BE2C (cell line): ENCODE measurements at places on chromosomes 1 and 21.

- DNase-seq, result no peak
Measured at GRCh38 chr1:197515421-197515820, 247.4 kb downstream of the CRB1 start.

DNA sequence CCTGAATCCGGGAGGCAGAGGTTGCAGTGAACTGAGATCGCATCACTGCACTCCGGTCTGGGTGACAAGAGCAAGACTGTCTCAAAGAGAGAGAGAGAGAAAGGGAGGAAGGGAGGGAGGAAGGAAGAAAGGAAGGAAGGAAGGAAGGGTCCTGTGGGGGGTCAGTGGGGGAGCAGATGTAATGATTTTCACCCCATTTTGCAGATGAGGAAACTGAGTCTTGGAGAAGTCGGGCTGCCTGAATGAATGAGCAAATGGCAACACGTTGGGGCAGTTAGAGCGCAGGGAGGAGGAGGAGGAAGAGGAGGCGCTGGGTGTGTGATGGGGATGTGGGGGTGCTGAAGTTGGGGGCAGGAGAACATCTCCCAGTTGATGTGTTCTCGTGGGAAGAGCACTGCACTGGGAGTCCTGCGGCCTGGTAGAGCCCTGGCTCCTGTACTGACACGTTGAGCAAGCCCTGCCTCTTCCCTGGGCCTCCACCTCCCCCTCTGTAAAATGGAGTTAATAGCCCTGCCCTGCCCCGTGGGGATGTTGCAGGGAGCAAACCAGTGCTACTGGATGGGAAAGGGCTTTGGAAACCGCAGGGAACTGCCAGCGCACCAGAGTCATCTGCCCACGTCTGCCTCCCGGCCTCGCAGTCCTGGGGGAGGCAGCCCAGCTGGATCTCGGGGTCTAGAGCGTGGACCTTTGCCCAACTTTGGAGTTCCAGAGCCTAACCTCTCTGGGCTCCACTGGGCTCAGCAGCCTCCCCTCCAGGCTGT is 103.2 kb upstream of the CASZ1 start:
- no peak for DNase-seq

- peak; percentile 64 for DNase-seq
Measured at GRCh38 chr21:45835301-45836267, 146.0 kb upstream of the COL6A1 start.

- no peak for DNase-seq
Measured at GRCh38 chr21:36208326-36209013, 51.8 kb downstream of the DOP1B start.

DNA sequence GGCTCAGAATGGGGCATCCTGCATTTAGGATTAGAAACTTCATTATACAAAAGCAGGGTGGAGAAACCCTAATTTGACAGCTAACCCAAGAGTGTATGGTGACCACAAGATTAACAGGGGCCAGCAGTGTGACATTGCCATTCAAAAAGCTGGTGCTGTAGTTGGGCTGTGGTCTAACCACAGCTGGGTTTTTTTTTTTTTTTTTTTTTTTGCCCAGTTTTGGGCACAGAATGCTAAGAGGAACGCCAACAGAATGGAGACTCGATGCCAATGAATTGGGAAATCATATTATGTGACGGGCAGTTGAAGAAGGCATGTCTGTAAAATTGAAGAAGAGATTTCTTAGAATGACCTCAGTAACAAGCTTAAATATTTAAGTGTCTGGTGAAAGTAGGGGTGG is 58.4 kb downstream of the NFIA start:
- no peak for DNase-seq

DNA sequence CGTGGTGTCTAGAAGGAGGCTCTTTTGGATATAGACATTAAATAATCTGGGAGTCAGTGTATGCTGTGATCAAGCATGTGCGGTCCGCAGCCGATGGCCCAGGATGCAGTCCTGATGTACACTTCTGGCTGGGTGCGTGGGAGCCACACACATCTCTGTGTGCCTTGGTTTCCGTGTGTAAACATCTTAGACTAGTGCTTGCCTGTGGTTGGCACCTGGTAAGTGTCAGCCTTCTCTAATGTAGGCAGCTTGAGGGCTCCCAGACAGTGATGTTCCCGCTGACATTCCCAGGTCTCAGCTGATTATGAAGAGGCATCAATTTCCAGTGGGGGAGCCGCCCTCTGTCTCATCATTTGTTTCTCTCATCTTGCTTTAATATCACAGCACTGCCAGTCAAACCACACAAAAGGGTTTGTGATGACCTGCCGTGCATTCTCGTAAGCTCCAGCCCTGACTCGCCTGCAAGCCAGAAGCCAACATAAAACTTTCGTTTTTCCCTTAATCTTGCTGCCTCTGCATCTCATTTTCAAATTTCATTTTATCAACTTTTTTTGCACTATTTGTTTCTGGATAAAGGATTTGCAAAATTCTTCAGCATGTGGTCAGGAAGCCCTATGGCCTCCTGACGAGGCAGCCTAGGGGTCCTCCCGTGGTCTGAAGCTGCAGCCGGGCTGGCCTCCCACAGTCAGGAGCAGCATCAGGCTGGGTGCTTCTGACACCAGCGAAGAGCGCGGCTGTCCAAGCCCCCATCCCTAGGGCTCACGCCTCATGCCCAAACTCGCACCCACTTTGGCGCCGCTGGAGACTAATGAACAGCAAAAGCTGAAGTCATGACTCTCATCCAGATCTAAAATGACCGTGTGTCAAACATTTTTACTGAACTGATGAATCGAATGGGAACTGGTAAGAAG is 28.1 kb downstream of the PDE9A start:
- DNase-seq, result no peak

- DNase-seq, result peak; percentile 40
Measured at GRCh38 chr1:182784556-182785171, 4.9 kb upstream of the NPL start.

GRCh38 chr1:152970495-152970894 is at the start of gene SPRR4:
Gene SPRR4, plus strand, starts transcription at chr1:152970648. Its CDS starts 1,243 bp downstream, at chr1:152971891.
- no peak for DNase-seq

GRCh38 chr1:151199873-151200581 is 1.7 kb downstream of the PIP5K1A start:
- no peak for DNase-seq
